ENCODE measurements at places on chromosomes 3 and 15.

- no peak for DNase-seq
These were observed 37.7 kb downstream of the TM4SF4 start for GRCh38 chr3:149512073-149512782.

- no peak for DNase-seq
These were observed 6.5 kb downstream of the TOPAZ1 start for GRCh38 chr3:44248152-44248551.

GRCh38 chr3:116000311-116000710 lies 377.0 kb downstream of the GAP43 start:
- DNase-seq, result no peak

- DNase-seq, result no peak
These were observed 526.8 kb upstream of the CCDC54 start for GRCh38 chr3:106850437-106850836.

GRCh38 chr15:38035701-38036100 lies 101.3 kb downstream of the TMCO5A start:
- no peak for DNase-seq

Data from kidney capillary endothelial cell (primary cell).